ENCODE measurements at places on chromosomes 5 and 9.

DNA sequence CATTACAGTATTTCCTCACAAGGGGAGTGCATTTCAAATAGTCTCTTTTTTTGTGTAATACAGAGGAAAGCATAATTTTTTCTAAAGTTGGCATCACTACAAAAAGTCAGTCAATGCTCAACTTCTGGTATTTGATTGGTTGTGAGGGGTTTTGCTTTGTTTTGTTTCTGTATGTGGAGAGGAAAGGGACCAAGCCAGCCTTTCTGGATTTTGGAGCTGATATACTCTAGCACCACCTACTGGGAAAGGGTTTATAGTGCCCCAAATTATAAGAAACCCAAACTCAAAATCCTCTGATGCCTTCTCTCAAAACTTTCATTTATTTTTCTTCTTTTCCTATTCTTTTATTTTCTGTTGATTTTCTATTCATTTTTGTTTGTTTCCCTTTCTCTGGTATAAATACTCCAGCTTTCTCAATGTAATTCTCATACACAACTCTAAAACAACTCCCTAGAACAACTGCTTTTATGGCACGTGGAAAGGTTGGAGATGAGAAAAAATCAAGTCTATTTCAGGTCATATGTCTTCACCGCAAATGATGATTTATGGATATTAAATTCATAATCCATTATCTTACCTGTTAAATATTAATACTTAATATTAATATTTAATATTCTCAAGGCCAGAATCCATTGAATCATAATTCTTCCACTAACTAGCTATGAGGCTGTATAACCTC lies 69.5 kb upstream of the ANXA1 start:
- peak; percentile 57 for DNase-seq

DNA sequence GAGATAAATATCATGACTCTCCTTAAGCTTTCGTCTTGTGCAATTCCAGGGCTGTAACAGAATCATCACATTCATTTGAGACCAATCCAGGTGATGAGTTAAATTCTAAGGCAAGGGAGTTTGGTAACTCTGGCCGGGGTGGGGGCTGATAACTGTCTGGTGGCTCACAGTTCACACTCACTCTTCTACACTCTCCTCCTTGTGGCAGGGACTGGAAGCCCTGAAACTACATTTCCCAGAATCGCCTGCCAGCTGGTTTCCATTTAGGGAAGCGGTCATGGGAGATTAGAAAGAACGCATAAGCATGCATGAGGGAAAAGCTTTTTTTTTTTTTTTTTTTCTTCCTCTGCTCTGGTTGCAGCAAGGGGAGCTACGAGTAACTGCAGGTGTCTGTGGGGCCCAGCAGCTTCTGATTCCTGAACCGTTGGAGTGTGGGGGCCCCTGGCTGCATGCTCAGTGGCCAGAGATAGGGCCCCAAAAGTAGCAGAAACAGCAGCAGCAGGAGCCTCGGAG lies 154.8 kb upstream of the TBC1D2 start:
- DNase-seq: peak; percentile 50

DNA sequence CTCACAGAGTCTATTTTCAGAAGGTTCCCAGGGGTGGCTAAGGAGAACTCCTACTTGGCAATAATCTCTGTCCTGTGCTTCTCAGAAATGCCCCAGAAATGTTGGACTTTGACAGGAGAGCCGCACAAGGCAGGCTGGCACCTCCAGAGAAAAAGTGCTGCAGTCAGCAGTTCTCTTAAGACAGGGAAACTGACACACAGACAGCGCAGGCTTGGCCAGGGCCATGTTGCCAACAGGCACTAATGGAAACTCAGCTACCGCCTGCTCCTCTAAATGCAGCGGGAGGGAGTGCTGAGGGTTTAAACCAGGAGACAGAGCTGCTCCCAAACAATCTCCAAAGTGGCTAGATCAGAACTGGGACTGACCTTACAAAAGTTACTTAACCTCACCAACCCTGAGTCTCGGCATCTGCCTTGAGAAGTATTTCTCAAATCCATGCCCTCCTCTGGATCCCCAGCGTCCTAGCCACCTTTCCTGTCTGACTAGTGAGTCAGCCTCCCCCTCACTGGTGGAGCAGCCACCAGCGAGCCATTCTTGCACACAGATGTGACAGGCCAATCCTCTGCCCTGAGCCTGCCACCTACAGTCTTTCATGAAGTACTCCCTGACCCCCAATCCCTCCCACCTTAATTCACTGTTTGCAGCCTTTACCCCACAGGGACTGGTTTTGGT lies 186.4 kb downstream of the CDK5RAP2 start:
- peak; percentile 46 for DNase-seq

DNA sequence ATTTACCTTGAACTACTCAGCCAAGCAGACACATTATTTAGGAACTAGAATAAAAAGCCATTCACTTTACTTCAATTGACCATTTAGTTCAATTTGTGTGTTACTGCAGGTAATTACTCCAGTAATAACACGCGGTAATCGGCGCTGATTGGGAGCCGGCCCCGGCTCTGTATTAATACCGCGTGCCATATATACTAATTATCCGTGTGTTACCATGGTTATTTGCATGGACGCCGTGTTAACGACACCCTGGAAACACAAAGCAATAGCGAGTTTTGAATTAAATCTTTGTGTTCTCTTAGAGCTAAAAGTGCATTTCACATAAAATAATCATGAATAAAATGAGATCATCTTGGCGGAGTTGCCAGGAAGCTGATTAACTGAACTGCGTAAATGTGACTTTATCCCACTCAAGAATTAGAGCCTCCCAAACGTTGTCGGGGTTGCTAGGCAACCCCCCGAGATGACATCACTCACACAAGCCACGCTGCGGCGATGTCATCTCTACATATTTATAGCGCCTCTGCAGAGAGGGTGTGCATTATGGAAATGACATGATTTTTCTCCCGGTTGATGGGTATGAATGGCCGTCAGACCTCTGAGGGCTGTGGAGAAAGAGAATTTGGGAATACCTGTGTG lies 41.4 kb upstream of the RNU6ATAC start:
- no peak for DNase-seq

DNA sequence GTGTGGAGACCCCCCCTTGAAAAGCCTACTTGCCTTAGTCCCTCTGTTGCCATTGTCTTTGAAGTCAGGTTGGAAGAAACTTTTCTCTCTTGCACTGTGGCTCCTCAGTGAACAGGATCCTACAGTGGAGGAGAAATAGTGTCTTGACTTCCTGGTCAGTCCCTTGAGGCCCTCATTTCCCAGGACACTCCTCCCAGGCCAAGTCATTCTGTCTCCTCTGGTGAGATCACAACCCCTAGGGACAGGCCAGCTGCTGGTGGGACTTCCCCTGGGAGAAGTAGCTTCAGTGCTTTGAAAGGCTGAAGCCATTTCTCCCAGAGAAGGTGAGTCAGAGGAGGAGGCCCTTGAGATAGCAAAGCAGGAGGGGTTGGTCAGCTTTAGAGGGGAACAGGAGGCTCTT lies 10.1 kb upstream of the GRIA1 start:
- DNase-seq: no peak

GRCh38 chr5:171865471-171865870 lies 79.9 kb downstream of the SMIM23 start:
- no peak for DNase-seq

DNA sequence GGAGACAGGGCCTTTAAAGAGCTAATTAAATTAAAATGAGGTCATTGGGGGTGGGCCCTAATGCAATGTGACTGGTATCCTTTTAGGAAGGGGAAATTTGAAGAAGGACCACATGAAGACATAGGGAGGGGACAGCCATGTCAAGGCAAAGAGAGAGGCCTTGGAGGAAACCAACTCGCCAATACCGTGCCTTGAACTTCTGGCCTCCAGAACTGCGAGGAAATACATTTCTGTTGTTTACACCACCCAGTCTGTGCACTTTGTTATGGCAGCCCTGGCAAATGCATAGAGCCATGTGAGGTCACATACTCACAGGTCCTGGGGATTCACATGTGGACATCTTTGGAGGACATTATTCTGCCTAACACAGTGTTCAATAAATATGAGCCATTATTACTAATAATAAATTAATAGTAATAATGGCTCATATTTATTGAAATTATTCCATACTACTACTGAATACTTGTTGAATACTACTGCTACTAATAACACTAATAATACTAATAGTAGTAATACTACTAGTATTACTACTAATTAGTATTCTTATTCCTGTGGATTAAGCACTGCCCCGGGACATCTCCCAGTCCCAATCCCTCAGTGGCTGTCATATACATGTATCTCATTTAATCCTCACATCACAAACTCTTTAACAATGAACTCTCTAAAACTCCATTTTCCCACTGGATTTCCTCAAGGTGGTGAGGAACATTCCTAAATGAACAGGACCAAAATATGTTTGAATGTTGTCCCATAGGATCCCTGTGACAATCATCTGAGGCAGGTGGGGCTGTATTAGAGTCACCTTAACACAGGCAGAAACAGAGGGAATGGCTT lies 8.4 kb downstream of the TRAF1 start:
- DNase-seq: no peak

DNA sequence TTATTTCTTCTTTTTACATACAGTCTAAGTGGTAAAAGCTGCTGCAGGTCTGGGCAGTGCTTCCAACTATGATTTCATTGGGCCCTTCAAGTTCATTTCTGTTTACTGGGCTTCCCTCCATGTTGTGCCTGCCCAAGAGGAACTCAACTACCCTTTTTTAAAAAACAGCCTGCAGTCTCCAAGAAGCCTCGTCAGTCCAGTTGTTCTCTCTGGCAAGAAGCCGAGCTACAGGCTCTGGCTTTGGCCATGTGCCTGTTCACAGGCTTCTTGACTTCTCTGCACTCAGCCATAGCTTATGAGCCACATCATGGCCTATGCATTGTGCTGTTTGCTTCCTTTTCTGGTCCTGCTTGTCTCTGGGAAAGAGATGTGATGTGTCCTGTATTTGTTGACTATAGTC lies 119.7 kb upstream of the PJA2 start:
- DNase-seq: no peak

DNA sequence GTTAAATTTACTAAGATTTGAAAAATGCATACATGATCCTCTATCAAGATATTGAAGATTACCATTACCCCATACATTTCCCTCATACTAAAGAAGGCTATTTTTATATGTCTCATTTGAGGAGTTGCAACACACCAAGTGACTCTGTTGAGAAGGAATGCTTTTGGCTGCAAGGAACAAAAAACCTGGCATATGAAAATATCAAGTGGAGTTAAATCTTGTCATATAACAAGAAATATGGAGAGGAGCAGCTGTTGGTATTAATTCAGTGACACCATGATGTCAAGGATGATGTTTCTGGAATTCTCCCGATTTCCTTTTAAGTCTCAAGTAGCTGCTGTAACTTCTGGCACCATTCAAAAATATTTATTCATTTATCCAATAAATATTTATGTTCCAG lies 193.8 kb downstream of the CSNK1G3 start:
- peak; percentile 29 for DNase-seq

GRCh38 chr5:57989378-57989777 lies 470.5 kb downstream of the PLK2 start:
- DNase-seq: peak; percentile 48

DNA sequence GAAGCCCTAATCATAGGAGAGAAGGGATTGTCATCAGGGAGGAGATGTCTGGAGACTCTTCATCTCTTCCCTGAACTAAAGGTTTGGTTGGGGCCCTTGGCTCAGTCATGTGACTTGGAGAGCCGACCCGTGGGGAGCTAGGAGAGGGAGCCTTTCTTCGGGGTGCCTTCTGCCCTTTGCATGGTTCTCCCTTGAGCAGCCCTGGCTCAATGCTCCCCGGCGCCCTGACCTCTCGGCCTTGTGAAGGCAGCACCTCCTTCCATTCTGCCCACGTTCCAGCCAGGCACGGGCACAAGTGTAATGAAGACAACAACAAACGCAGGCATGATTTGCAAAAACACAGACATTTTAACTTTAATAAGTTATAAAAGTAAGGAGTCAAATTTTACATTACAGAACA lies 50.4 kb downstream of the ZNF354C start:
- DNase-seq: no peak

DNA sequence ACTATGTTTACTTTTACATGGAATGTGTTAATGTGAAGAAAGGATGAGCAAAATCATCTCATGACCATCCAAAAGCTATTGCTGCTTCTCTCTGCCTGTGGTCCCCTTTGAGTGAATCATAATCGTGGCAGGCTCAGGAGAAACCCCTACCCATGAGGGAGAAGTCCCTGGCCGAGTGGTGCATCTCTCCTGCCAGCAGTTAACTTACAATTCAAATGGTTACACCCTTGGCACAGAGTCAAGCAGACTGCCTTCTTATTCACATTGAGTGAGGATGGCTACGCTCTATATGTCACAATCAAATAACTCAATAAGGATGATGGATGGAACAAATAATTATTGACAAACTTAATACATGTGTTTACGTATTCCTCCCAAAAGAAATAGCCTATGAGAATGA lies 179.1 kb downstream of the FGF1 start:
- no peak for DNase-seq

DNA sequence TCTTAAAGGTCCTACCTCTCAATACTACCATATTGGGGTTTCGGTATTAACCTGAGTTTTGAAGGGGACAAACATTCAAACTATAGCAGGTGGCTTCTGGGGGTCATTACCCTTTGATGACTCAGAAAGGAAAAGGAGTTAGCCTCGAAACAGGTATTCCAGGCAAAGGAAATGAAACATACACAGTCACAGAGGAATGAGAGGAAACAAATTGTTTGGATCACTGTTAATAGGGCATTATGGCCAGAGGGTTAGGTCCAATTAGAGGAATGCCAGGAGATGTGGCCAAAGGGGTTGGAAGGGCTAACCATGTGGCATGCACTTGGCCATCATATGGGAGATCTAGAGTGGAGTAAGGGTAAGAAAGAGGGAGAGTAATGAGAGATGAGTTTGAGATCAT lies 23.9 kb upstream of the NIM1K start:
- DNase-seq: no peak

GRCh38 chr5:135718151-135718550 lies 116.3 kb upstream of the SLC25A48 start:
- peak; percentile 80 for DNase-seq

GRCh38 chr5:43634621-43635020 lies 31.6 kb downstream of the NNT start:
- DNase-seq: no peak

DNA sequence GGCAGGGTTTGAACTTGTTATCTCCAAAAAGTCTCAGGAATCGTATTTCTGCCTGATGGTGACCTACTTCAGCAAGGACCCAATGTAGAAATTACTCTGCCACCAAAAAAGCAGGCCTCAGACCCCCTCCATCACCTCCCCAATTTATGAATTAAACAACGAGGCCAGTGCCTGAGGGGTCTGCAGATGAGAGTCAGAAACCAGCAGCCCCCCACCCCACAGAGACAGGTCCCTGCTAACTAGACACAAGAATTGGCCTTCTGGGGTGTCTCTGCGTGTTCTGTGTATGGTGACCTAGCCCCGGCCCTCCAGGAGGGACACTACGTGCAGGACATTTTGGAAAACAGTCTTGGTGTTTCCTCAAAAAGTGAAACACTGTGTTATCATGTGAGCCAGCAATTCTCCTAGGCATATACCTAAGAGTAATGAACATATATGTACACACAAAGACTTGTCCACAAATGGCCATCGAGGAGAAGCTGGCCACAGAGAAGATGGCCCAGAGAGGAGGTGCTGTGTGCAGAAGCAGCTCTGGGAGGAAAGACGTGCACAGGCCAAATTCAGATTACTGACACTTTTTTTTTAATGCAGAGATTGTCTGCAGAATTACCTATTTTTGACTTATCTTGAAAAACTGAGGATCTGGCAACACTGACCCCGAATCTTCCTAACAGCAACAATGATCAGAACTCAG lies 93.8 kb downstream of the ADAMTS2 start:
- no peak for DNase-seq

GRCh38 chr5:109614981-109615380 lies 74.7 kb upstream of the MAN2A1 start:
- DNase-seq: no peak

GRCh38 chr9:134559013-134559412 lies 82.6 kb upstream of the COL5A1 start:
- no peak for DNase-seq
